ENCODE measurements at places on chromosomes 12 and 14.

GRCh38 chr14:78836777-78837176, 666.6 kb downstream of the NRXN3 start:
- peak; percentile 23 for DNase-seq

DNA sequence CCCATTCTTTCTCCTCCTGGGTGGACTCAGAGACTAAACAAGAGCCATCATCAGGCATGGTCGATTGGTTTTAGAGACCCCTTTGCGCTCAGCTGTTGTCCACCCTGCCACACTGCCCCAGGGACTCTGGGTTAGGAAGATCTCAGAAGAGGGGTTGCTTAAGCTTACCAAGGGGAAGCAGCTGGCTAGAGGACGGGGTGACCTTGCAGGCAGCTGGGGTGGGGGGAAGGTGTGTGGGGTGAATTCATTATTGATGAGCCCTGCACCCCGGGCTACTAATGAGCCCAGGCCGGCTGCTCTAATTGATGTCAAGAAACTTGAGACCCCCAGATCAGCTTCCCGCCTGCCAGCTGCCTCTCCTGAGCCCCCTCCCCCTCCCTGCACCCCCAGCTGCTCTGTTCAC, 8.7 kb upstream of the ZNF385A start:
- no peak for DNase-seq

DNA sequence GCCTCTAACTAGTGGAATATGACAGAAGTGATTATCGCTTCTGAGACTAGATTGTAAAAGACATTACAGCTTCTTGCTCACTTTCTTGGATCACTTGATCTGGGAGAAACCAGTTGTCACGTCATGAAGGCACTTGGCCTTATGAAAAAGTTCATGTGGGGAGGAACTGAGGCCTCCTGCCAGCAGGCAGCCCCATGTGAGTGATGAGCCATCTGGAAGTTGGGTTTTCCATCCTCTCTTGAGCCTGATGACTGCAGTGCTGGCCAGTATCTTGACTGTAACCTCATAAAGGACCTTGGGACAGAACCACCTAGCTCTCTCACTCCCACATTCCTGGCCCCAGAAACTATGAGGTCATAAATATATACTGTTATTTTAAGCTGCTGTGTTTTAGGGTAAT, 28.0 kb downstream of the TTLL5 start:
- no peak for DNase-seq

DNA sequence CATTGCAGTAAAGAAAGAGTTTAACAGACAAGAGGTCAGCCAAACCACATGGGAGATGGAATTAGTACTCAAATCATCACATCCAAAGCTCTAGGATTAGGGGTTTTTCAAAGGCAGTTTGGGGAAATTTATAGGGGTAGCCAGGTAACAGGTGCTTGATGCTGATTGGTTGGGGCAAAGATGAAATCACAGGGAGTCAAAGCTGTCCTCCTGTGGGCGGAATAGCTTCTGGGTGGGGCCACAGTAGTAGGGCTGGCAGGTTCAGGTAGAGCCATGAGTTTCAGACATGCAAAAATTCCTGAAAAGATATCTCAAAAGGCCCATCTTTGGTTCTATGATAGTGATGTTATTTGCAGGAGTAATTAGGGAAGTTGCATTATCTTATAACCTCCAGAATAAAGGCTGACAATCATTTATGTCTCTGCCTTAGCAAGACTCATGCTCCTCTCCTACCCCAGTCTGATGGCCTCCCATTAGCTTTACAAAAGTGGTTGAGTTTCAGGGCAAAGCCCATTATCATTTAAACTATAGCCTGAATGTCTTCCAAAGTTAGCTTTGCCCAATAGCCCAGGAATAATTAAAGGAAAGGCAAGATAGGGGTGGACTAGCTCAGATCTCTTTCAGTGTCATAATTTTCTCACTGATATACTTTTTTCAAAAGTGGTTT, 42.1 kb upstream of the CNTN1 start:
- DNase-seq, result no peak

GRCh38 chr12:49236423-49236822, 28.5 kb upstream of the TUBA1C start:
- no peak for DNase-seq

GRCh38 chr14:20617138-20618003, 24.1 kb downstream of the OR6S1 start:
- DNase-seq, result no peak

DNA sequence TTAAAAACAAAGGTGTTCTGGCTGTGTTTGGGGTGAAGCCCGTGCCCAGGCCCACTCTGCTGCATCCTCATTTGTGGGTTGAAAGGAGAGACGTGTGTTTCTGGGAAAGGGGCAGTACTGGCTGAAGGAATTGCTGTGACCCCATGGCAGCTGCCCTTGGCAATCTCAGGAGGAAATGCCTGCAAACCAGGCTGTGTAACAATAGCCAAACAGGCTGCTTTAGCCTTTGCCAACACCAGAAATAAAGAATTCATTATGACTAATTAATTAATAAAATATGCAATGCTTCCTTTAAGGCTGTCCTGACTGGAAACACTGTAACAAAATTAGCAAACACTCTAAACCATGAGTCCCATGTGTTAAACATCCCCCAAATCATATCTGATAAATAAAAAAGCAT, 53.0 kb upstream of the KRR1 start:
- no peak for DNase-seq

DNA sequence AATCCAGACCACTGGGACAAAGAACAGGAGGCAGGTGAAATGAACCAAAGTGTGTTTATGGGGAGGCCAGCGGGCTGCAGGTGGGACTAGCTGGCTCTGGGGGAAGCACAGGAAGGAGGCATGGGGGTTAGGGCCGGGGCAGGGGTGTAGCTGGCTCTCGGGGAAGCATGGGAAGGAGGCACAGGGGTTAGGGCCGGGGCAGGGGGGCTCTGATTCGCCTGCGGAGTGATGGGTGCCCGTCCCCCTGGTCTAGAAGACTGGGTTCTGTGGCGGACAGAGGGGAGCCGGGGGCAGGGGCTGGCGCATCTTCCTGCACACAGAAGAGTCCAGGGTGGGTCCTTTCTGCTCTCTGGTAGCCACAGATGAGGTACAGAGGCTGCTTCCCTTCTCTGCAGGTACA, 310.3 kb downstream of the TMEM121 start:
- no peak for DNase-seq

All from renal cortex interstitium (tissue), 15 donors.